ENCODE measurements at places on chromosomes 16 and 17.

GRCh38 chr17:74019860-74020259 is 183.6 kb upstream of the RPL38 start:
- DNase-seq, result no peak

- DNase-seq, result no peak
Measured at GRCh38 chr16:89152831-89153700, 18.5 kb upstream of the CDH15 start.

- no peak for DNase-seq
Measured at GRCh38 chr16:53211253-53211652, 156.5 kb downstream of the CHD9 start.

DNA sequence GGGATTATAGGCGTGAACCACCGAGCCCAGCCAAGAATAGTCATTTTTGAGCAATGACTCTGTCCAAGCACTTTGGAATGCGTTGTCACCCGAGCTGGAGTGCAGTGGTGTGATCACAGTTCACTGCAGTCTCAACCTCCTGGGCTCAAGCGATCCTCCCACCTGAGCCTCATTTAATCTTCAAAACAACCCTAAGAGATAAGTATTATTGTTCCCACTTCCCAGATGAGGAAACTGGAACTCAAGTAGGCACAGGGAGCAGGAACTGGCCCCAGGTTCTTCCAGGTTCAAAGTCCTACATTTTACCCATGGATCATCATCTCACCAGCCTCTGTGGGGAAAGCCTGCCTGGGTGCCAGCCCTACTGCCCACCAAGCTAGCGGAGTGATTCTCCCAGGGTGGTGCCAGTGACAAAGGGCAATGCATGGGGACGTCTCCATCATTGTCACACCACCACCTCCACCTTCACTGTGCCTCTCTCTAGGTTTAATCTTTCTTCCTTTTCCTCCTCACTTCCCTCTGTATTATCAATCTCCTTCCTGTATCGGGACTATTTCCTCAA is 11.3 kb upstream of the RNF157 start:
- no peak for DNase-seq

DNA sequence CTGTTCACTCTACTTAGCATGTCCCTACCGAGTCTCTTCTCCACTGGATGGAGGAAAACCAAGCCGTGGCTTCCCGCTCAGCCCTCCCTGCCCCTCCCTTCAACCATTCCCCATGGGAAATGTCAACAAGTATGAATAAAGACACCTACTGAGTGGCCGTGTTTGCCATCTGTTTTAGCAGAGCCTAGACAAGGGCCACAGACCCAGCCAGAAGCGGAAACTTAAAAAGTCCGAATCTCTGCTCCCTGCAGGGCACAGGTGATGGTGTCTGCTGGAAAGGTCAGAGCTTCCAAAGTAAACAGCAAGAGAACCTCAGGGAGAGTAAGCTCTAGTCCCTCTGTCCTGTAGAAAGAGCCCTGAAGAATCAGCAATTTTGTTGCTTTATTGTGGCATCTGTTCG is 2.8 kb upstream of the LPCAT2 start:
- DNase-seq, result no peak

DNA sequence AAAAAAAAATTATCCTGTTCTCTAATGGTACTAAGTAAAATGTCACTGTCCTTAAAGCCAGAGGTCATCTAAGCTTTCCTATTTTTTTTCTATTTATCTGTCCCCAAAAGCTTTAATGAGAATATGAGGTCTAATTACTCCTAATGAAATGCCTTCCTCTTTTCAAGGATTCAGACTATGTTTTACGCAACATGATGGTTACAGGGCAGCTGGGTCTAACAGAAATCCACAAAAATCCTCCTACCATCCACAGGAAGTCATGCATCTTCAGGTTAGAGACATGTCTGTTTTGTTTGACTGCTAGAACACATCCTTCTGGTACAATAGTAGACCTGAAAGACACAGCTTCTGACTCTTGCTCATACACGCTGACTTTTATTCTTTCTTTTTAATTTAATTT is 29.7 kb upstream of the NSRP1 start:
- DNase-seq, result no peak

GRCh38 chr16:4372001-4372577 is 441 bp downstream of the VASN start:
- DNase-seq, result no peak

DNA sequence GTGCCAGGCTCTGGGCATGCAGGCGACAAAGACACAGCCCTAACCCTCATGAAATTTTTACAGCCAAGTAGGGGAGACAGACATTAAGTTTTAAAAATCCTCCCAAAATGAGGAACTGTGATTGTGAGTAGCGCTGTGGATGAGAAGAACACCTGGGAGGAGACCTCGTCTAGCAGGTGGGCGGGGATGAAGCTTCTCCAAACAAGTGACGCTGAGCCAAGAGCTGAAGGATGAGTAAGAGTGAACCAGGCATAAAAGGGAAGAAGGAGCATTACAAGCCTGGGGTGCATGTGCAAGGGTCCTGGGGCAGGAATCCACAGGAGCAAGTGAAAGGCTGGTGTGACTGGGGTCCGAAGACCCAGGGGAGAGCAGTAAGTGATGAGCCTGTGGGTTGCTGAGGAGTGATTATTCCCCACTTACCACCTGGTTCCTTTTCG is 149.4 kb upstream of the HS3ST2 start:
- DNase-seq, result no peak

GRCh38 chr17:28828294-28829040 is 14.1 kb downstream of the FAM222B start:
- no peak for DNase-seq

GRCh38 chr16:58501242-58502131 is 1.5 kb downstream of the NDRG4 start:
- DNase-seq, result peak; percentile 37

- no peak for DNase-seq
Measured at GRCh38 chr17:30975042-30975820, 4.4 kb downstream of the RNF135 start.

- DNase-seq, result no peak
Measured at GRCh38 chr17:7218758-7219157, 878 bp downstream of the DLG4 start.

DNA sequence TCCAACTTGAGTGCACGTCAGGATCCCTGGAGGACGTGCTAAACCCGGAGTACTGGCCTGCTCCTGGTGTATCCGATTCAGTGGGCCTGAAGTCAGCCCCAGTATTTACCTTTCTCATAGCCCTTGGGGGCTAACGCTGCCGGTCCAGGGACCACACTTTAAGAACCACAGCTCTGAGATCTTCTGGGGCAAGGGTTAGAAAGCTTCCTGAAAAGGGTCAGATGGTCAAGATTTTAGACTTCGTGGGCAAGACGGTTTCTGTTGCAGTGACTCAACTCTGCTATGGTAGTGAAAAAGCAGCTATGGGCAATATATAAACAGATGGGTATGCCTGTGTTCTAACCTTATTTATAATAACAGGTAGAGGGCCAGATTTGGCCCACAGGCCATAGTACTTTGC is 14.6 kb upstream of the USP10 start:
- DNase-seq, result no peak
